ENCODE measurements at places on chromosomes 12 and 14. TPM values are rescaled to one million over a fixed set of nuclear protein-coding genes. Genes with fewer than 3 reads are reported as not detected.

DNA sequence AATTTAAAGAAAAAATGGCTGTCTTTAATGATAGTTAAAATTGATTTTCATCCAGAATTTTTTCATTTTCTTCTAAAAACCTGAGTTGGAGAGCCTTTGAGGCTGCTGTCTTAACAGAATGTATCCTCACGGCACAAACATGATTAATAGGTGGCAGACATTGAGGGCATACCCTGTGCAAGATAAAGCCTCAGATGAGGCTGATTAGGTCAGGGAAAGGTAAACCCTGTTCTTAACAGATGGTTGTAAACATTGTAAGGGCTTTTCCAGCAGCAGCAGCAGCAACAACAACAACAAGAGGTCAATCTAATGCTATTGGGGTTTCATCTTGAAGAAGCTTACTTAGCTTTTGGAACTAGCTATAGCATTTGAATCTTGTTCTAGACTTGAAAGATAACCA is 17.4 kb downstream of the GNG2 start:
- DNase-seq = no peak

DNA sequence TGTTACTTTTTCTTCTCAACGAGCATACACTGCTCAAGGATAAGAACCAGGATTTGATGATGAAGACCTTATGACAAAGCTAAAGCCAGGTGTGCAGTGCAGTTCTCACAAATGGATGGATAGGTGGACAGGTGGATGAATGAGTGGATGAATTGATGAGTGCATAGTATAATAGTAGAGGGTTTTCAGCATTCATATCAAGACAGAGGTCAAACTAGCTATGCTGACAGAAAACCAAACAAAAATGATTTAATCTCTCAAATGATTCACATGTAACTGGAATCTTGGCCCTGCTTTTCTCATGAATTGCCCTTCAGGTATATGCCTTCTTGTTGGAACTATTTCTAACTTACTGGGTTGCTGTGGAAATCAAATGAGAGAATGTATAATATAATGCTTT is 240.9 kb downstream of the BCAT1 start:
- DNase-seq = no peak

The WSCD2 gene
- not detected for total RNA-seq

DNA sequence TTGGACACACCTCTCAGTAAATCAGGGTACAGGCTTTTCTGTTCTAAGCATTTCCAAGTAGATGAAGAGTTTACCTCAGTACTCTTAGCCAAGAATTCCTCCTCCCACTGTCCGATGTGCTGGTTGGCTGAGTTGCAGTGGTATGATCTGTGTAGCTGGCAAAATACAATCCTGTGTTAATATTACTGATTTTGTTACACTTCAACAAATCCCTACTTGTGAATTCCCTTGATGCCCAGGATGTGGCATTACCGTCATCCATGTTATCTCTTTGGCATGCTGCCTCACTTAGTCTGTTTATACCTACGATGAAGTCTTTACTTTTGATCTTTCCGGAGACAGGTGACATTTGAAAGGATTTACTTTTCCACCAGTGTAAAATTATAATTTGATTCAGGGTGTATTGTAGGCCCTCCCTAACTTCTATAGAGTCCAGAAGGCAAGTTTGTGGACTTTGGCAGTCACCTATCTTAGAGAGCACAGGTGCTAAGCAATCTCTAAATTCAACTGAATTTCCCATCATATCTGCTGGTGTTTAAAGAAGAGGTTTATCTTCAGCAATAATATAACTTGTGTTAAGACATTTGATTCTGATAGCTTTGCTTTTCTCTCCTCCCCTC is 10.1 kb downstream of the CCDC196 start:
- DNase-seq = no peak

DNA sequence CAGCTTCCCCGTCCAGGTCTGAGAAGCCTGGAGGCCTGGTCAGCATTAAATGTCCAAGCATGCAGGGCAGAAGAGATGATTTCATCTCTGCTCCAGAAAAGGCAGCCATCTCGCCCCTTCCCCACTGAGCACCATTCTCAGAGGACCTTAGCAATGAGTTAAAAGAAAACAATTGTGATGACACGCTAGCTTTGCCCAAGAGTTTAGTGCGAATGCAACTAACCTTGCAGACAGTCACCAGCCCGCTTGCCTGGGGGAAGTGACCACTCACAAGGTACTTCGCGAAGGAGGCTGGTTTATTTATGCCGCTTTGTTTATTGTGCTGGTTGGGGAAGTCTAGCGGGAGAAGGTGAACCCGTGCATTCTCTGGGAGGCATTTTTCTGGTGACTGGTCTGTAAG is 170.7 kb downstream of the RBM19 start:
- no peak for DNase-seq

DNA sequence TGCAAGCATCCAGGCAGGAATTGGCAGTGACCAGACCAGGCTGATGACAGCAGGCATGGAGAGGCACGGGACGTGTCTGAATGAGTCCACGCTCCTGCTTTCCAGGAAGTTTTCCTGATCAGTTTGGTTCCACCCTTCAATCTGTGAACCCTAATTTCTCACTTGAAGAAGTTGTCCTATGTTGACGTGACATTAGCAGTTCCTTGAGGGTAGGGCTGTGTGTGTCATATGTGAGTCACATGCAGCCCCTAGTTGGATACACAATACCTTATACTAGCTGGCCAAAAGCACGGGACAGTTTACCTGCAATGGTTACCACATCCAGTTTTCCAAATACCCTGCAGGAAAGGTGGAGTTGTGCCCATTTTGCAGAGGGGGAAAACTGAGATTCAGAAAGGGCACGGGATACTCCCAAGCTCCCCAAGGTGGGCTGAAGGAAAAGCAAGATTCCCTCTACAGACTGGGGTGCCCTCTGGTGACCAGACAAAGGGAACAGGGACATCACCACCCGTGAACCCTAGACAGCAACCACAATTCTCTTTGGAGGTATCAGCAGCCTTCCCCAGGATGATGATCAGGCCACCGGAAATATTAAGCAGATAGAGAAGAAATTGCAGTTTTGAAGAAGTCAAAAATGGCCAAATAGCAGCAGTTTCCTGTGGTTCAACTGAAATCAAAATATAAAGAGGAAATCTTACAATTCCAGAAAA is 194.5 kb downstream of the PHETA1 start:
- no peak for DNase-seq

- DNase-seq = peak; percentile 46
Measured at GRCh38 chr12:91902860-91903683, 242.6 kb downstream of the BTG1 start.

DNA sequence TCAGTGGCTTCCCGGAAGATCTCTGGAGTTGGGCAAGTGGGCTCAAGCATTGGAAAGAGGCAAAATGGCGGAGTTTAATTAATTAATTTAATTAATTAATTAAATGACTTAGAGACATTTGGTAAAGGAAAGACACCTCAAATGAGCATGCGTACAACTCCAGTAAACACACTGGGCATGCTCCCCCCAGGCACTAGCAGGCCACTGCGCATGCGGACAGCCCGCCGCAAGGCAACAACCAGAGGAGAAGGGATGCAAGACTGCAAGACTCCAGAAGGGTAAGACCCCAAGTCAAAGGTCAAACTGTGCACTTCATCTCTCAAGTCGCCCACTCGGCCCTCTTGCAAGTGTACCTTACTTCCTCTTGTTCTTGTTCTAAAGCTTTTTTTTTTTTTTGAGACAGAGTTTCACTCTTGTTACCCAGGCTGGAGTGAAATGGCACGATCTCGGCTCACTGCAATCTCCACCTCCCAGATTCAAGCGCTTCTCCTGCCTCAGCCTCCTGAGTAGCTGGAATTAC is 57.8 kb upstream of the PSMC1 start:
- no peak for DNase-seq

The SDR9C7 gene
- total RNA-seq = not detected

The OR4M1 gene
- total RNA-seq = not detected

- DNase-seq = no peak
Measured at GRCh38 chr12:2930865-2931264, 28.3 kb upstream of the TEAD4 start.

DNA sequence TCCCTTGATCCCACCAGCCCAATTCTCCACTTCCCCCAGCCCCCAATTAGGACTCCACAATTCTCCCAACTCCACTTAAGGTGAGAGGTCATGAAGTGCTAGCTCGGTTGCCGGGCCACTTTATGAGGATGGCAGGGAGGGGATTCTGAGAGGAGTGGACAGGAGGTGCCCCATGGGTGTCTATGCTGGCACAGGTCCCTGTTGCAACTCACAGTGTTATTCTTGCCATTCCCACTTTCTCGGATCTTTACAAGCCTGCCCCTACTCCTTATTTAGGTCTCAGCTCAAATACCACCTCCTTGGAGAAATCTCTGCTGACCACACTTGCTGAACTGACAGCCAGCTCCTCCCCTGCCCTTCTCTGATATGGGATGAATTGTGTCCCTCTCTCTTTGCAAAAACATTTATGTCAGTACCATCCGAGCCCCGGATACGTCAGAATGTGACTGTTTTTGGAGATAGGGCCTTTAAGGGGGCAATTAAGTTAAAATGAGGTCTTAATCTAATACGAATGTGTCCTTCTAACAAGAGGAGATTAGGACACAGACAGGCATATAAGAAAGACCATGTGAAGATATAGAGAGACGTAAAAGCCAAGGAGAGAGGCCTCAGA is 4.2 kb upstream of the LGALS3 start:
- DNase-seq = no peak

- no peak for DNase-seq
Measured at GRCh38 chr14:59294662-59294992, 106.2 kb downstream of the DAAM1 start.
